ENCODE measurements at places on chromosomes 7 and 10. TPM values are rescaled to one million over a fixed set of nuclear protein-coding genes. Genes with fewer than 3 reads are reported as not detected.

TCF7L2 gene
- 43.0 TPM for total RNA-seq

GPR15LG gene
- total RNA-seq: not detected

PLPP4 gene
- not detected for total RNA-seq

DNA sequence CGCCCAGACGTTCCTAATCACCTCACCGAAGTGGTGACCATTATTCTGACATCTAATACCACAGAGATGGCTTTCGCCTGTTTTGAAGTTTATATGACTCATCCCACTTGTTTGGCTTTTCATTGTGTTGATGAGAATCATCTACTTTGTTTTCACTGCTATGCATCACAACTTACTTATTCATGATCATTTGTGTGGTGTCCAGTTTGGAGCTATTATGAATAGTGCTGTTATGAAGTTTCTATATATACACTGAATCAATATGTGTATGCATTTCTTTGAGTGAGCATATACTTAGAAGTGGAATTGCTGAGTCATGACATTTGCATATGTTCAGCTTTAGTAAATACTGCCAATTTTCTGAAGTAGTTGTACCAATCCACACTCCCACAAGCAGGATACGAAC lies 38.6 kb upstream of the TNKS2 start:
- no peak for DNase-seq
- no peak overlapping the region for H3K27ac ChIP-seq
- no peaks in the 10 kb centered on the region for H3K4me1 ChIP-seq
- peaks cover 17% of the 10 kb centered on the region for H3K27me3 ChIP-seq

- H3K27me3 ChIP-seq: no peaks in the 10 kb centered on the region
- peaks cover 34% of the 10 kb centered on the region for H3K4me1 ChIP-seq
- no peak for DNase-seq
- H3K4me3 ChIP-seq: no peak overlapping the region
- H3K27ac ChIP-seq: peak overlapping the region; percentile 22
- no peaks in the 10 kb centered on the region for H3K36me3 ChIP-seq
Measured at GRCh38 chr7:17062151-17063044, 180.6 kb upstream of the AGR3 start.

DNA sequence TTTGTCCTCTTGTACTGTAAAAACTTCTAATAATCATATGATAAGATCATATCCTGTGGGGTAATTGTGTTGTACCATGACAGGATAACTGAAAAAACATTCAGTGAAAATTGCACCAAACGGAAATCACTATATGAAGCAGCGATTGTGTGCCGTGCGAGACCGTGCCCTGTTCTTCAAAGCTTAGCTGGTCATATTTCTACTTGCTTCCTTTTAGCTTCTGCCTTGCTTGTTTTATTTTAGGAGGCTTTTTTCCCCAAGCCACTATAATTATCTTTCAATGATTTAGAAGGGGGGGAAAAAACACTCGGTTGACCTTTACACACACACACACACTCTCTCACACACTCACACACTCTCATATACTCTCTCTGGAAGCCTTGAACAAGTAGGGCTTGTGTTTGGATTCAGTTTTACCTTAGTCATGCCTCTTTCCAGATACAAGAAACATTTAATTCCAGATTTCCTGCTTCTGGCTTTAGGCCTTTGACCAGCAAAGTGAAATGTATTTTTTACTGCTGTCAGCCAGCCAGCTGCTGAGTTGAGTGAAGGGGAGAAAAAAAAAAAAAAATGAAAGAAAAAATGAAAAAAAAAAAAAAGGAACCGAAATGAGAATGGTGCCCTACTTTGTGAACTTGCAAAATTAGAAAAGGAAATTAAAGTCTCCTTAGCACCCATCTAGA lies 181.4 kb downstream of the ARID5B start:
- H3K27ac ChIP-seq: peak overlapping the region; percentile 89
- H3K4me1 ChIP-seq: peaks cover 47% of the 10 kb centered on the region
- peak overlapping the region; percentile 27 for H3K4me3 ChIP-seq
- no peaks in the 10 kb centered on the region for H3K27me3 ChIP-seq
- peaks cover 25% of the 10 kb centered on the region for H3K36me3 ChIP-seq

DNA sequence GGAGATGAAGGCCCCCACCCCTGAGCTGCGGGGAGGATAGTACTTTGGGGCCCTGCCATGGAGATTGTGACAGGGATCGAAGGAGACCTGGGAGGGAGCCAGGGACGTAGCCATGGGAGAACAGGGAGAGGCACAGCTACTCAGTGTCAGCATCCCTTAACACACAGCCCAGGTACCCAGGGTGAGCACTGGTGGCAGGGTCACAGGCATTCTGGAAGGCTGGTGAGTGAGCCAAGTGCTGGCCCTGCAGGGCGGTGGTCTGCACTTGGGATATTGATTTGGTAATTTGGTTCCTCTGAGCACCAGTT lies 39.8 kb downstream of the VWA2 start:
- no peaks in the 10 kb centered on the region for H3K27me3 ChIP-seq
- H3K36me3 ChIP-seq: no peaks in the 10 kb centered on the region
- H3K27ac ChIP-seq: no peak overlapping the region
- no peak for DNase-seq

GRCh38 chr10:43595739-43596298 lies 10.4 kb upstream of the ZNF485 start:
- no peak overlapping the region for H3K27ac ChIP-seq
- H3K4me3 ChIP-seq: peak overlapping the region; percentile 61
- no peaks in the 10 kb centered on the region for H3K27me3 ChIP-seq
- no peaks in the 10 kb centered on the region for H3K36me3 ChIP-seq
- H3K4me1 ChIP-seq: peaks cover 19% of the 10 kb centered on the region

DNA sequence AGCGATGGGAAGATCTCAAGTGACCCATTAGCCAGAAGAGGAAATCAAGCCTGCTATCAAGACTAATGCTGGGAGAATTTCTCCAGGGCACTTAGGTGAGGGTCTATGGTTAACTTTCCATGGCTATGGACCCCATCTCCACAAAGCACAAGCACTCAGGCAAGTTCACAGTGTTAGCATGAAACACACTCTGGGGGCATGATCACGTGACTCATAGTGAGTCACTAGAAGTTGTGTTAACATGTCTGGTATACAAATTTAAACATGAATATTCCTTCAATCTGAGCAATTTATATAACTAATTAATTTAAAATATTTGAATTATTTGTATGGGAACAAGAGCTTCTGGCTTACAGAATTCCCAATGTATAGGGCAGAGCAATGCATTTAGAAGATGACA lies 131.8 kb downstream of the FAM204A start:
- no peak overlapping the region for H3K27ac ChIP-seq
- no peaks in the 10 kb centered on the region for H3K4me1 ChIP-seq
- no peak for DNase-seq
- no peak overlapping the region for H3K4me3 ChIP-seq
